Right atrium auricular region (tissue), 2 donors: ENCODE measurements at places on chromosomes 5 and 9.

- H3K36me3 ChIP-seq: peaks cover 13% of the 10 kb centered on the region
- peaks cover 12% of the 10 kb centered on the region for H3K4me1 ChIP-seq
- no peak for DNase-seq
- no peak overlapping the region for H3K4me3 ChIP-seq
- no peak overlapping the region for H3K27ac ChIP-seq
- no peaks in the 10 kb centered on the region for H3K27me3 ChIP-seq
Measured at GRCh38 chr5:149598966-149599365, 17.7 kb downstream of the ARHGEF37 start.

DNA sequence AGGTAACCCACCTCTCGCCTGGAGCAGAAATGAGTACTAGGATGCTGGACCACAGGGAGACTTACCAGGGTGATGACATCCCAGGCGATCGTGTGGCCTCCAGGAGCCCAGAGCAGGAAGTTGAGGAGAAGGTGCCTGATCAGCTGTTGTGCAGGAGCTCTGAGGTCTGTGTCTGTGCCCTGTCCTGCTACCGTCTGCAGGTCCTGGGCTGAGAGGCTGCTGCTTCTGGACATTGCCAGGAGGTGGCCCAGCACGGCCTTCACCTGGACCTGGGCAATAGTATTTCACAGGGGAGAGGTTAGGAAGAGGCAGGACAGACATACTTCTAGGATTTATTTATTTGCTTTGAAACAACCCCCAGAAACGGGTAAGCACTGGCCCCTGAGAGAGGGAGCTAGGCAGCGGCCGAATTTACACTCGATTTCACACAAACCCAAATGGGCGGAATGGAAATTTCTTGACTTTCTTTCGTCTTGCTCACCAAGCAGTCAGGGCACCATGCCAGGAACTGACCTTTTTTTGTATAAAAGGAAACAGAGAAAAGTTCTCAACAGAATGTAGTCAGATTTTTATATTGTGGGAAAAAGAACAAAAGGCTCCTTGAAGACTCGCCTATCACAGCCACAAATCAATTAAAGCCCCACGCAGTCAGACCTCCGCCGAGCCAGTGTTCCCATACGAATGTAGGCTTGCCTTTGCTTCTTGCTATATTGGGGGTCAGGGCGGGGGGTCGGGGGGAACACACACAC is 210.3 kb downstream of the FANCC start:
- peaks cover 77% of the 10 kb centered on the region for H3K36me3 ChIP-seq
- H3K27me3 ChIP-seq: no peaks in the 10 kb centered on the region
- peak overlapping the region; percentile 40 for H3K27ac ChIP-seq
- no peak for DNase-seq
- H3K4me1 ChIP-seq: peaks cover 42% of the 10 kb centered on the region

DNA sequence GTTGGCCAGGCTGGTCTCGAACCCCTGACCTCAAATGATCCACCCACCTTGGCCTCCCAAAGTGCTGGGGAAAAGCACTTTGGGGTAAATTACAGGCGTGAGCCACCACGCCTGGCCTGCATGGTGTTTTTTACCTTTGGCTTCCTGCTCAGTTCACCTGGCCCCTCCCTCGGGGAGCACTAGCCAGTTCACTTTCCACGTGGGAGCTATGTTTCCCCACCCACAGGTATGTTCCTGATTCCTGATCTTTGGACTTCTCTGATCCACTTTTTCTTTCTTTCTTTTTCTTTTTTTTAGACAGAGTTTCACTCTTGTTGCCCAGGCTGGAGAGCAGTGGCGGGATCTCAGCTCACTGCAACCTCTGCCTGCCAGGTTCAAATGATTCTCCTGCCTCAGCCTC is 15.8 kb downstream of the DAB2IP start:
- no peaks in the 10 kb centered on the region for H3K36me3 ChIP-seq
- H3K27ac ChIP-seq: no peak overlapping the region
- no peaks in the 10 kb centered on the region for H3K27me3 ChIP-seq
- H3K4me3 ChIP-seq: no peak overlapping the region

- DNase-seq: no peak
- no peak overlapping the region for H3K4me3 ChIP-seq
- no peak overlapping the region for H3K27ac ChIP-seq
- H3K27me3 ChIP-seq: no peaks in the 10 kb centered on the region
Measured at GRCh38 chr5:127583866-127584265, 65.0 kb upstream of the CTXN3 start.
